ENCODE measurements at places on chromosomes 13 and 19.

- DNase-seq = no peak
Observed at GRCh38 chr13:78780708-78781107, 121.8 kb upstream of the OBI1 start.

DNA sequence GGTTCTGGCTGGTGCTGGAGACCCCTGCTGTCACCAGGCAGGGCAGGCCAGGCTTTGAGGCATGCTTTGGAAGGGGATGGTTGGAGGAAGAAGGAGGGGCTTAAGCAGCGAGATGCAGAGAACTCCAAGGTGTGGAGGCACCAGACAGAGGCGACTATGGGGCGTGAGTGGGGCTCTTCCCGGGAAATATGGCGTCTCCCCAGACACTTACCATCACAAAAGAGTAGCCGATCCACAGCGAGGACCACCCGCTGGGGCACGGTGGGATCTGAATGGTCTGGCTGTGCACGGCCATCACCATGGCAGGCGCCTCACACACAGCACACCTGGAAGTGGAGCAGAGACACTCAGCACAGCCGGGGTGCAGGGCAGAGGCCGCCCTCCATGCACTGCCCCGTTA, 151.9 kb downstream of the COL4A1 start:
- no peak for DNase-seq

DNA sequence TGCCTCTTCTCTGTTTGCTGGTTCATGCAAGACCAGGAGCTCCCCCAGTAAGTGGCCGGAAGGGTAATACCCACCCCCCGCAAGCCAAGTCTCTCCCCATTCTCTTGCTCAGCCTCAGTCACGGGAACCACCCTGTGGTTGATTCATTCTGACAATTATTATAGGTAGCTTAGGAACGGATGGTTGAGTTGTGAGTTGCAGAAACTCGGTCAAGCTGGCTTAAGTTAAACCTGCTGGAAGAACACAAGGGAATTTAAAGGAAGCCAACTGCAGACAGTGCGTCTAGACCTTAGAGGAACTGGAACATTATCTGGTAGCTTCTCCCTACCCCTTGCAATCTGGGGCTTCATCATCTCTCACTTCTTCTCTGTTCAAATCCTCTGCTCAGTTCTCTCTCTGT, 8.9 kb downstream of the FPR1 start:
- DNase-seq = no peak

DNA sequence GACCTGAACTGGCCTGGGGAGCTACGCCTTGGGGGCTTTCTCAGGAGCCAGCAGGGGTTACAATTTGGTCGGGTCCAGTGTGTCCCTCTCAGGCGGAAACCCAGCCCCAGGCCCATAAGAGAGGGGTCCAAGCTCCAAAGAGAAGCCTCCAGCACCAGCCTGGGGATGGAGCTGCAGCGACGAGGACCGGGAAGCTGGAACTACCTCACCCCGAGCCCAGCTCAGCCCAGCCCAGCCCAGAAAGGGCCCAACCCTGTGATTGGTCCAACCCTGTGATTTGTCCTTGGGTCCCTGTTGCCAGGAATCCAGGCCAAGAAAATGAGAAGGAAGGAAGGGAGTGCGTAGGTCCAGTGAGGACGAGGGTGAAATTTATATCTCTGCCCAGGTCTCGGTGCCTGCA, 24.1 kb downstream of the CLEC4M start:
- no peak for DNase-seq

DNA sequence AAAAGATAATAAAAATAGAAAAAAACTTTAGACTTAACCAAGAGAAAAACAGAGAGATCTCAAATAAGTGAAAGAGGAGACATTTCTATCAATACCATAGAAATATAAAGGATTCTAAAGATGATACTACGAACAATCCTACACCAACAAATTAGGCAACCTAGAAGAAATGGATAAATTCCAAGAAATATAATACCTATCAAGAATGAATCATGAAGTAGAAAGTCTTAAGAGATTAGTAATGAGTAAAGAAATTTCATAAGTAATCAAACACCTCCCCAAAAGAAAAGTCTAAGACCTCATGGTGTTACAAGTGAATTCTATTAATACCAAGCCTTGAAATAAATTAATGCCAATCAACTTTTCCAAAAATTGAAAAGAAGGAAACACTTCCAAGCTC, 1584.5 kb upstream of the MIR17HG start:
- no peak for DNase-seq

DNA sequence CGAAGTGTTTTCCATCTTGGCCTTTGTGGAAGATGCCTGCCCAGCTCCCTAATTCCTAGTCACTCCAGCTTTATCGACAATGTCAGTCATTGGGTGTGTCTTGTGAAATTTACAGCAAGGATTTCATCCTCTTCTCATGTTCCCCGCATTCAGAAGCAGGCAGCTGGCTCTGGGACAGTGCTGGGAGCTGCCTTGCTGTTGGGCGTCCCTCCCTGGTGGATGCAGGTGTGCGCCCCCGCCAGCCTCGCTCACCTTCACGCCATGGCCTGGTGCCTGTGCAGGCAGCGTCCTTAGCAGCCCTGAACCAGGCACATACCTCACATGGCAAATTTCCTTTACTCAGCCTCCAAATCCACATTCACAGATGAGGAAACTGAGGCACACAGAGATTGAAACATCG, 39.7 kb upstream of the TFDP1 start:
- DNase-seq = no peak

DNA sequence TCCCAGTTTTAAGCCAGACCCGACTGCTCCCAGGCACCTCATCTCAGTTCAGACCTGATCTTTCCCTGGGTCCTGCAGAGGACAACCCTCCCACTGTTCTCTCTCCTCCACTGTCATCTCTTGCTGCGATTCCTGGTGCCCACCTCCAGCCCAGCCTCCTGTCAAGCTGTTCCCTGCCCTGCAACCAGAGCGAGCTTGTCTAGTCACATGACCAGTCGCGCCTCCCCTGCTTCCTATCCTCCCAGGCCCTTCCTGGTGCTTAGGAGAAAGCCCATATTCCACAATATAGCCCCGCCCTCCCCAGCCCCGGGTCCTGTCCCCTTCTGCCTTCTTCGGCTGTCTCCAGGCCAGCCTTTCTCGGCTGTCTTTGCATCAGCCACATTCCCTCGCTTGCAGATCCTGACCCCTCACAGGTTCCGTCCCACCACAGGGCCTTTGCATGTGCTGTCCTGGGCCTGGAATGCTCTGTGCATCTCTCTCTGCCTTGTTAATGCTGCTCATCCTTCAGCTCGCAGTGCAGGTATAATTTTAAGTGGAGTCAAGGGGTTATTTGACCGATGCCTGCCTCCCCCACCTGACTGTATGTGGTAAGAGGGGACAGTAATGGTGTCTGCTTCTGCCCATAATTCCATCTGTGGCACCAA, 88.8 kb downstream of the IER2 start:
- no peak for DNase-seq

DNA sequence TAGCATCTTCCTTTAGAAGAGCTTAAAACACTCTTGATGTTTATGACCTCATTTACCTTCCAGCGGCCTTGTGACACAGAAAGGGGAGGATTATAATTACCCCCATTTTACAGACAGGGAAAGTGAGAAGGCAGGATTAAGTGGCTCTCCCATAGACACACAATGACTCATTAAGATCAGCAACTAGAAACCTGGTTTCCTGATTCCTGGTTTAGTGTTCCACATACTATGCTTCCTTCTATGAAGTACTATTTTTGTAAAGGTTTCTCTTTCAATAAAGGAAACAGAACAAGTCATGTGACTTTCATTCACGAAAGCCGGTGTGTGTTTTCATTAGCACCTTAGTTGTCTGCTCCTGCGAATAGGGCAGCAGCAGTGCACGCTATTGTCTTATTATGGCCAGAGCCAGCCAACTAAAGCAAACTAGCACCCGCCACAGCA, 8.3 kb downstream of the IRS2 start:
- DNase-seq = no peak

- peak; percentile 42 for DNase-seq
Observed at GRCh38 chr13:75489502-75490263, 7.7 kb upstream of the TBC1D4 start.

All from foreskin melanocyte (primary cell).